ENCODE measurements at places on chromosomes 6 and 20. TPM values are rescaled to one million over a fixed set of nuclear protein-coding genes. Genes with fewer than 3 reads are reported as not detected.

Gene KCNK16
- not detected for total RNA-seq

Gene ARMC12
- total RNA-seq: 4.1 TPM

GRCh38 chr20:62618611-62619529 is 23.4 kb upstream of the SLCO4A1 start:
- no peak for DNase-seq

- no peak for DNase-seq
Observed at GRCh38 chr6:2839195-2839981, 2.3 kb downstream of the SERPINB1 start.

GRCh38 chr6:33356295-33356694 is 35.3 kb upstream of the KIFC1 start:
- DNase-seq: no peak
